Activated CD4-positive, alpha-beta T cell treated with anti-CD3 and anti-CD28 coated beads, Interleukin-2, amount 10 ng/mL, durations not matched to agents 24 days and 14 days (primary cell): ENCODE measurements at places on chromosomes 5 and 9. TPM values are rescaled to one million over a fixed set of nuclear protein-coding genes. Genes with fewer than 3 reads are reported as not detected.

- peak; percentile 82 for DNase-seq
Observed at GRCh38 chr9:35728041-35728971, 3.7 kb downstream of the TLN1 start.

The TXNDC8 gene
- total RNA-seq, result not detected in 2 replicates

DNA sequence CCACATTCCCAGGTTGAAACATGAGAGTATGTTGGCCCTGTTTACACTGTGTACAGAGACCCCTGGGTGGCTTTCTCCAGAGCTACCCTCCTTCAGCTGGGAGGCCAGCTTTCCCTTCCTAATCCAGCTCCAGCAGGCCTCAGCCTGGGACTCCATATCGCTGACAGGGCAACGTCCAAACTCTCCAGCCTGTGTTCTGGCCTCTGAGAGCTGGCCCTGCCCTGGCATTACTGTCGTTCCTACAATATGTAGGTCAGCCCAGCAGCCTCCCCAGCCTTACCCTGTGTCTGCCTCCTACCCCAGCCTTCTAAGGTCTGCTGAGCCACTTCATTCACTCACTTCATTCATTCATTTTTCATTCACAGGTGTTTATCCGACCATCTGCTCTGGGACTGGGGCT lies 8.3 kb upstream of the EEIG1 start:
- DNase-seq, result no peak

DNA sequence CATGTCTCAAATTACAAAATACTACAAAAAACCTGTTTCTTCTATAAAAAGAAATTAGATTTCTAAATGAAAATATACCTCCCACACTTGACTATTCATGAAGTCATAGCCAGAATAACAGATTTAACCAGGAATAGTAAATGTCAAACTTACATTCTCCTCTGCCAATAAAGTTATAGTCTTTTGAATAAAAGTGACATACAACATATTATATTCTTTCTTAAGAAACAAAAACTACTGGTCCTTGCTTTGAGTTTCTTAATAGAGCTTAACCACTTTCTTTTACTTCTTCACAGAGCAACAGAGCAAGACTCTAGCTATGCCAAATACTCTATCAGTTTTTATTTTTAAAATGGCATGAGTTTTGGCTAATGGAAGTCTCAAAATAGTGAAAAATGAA lies 61.7 kb downstream of the DEPDC1B start:
- no peak for DNase-seq

GRCh38 chr9:75168270-75169178 lies 80.2 kb downstream of the OSTF1 start:
- no peak for DNase-seq

- DNase-seq, result peak; percentile 48
Observed at GRCh38 chr5:156838961-156839360, 11.1 kb upstream of the PPP1R2B start.

The CDH6 gene
- not detected in 2 replicates for total RNA-seq

DNA sequence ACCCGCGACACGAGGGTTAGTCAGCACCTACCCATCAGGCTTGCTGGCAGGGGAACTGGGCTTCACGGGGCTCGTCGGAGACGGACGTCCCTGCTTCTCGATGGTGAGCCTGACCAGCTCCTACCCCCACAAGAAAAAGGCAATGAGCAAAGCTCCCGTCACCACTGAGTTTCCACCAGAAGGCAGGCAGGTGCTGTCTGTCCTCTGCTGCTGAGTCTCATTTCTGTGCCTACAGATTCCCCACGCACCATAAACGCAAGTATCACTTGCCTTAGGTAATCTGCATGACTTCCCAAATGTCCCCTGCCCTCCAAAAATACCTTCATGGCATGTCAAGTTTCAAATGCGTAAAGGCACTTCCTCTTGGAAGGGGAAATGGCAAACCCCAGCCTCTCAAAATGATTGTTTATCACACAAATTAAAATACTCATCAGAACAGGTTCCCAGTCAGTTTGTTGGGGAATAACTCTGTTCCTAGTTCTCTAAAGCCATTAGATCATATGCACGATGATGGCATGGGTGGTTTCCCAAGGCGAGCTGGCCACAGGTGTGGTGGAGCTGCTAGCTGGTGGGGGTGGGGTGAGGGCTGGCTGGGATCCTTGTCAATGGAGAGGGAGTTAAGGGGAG lies 85.0 kb downstream of the PRRT1B start:
- peak; percentile 64 for DNase-seq
